Stimulated activated CD8-positive, alpha-beta memory T cell treated with anti-CD3 and anti-CD28 coated beads, Interleukin-4, amount 100 ng/mL, for 1 hour (primary cell): ENCODE measurements at places on chromosomes 1 and 21.

- no peak for DNase-seq
These were observed 267.0 kb downstream of the DNM3 start for GRCh38 chr1:172108161-172108893.

GRCh38 chr1:94004924-94005323 lies 95.7 kb upstream of the GCLM start:
- no peak for DNase-seq

DNA sequence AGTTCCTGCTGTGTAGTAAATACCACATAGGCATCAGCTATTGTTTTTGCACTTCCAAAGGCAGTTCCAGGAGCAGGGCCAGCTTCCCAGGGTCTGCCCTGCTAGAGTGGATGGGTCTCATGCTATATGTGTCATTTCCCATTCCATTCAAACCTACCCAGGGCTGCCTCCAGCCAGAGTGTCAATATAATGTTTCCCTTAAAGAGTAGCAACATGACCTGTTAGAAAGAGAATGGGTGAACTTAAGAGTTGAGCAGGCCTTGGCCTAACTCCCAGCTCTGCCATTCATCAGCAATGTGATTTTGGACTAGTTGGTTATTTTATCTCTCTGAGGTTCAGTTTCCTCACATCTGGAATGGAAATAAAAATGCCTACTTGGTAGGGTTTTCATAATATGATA lies 44.9 kb downstream of the RAB3B start:
- DNase-seq: no peak

- DNase-seq: peak; percentile 26
These were observed at the start of gene FASLG for GRCh38 chr1:172658871-172659453. FASLG (plus strand) TSS chr1:172659103; CDS start chr1:172659202, 99 bp downstream.

DNA sequence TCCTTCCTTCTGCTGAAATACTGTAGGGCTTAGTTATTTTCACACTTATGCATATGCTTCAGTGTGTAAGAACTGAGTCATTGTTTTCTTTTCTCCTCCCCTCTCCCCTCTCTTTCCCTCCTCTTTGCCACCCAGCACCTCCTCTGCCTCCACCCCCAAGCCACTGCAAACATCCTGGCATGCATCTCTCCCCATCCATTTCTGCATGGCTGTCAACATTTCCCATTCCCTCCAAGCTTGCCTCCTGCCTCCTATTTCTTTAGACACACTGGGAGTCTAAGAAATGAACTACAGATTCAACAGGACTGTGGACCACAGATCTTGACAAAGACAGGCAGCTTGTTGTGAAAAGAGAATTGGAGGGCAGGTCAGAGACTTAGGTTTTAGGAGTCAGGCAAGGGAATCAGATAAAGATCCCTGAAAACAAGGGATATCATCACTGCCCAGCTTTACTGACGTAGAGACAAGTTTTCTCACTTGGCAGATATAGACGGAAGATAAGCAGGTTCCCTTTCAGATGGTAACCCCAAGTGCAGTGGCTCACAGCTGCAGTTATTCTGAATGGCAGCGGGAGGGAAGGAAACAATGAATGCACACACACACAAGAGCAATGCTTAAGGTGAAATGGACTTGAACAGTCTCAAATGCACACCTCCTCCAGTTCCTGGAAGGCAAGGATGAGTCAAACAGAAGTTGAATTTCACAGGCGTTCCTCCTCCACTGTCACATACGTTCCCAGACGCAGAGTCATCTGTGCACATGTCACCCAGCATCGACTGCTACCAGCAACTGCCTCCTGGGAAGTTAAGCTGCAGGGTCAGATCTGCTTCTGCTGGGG lies 56.1 kb downstream of the HIVEP3 start:
- DNase-seq: no peak

DNA sequence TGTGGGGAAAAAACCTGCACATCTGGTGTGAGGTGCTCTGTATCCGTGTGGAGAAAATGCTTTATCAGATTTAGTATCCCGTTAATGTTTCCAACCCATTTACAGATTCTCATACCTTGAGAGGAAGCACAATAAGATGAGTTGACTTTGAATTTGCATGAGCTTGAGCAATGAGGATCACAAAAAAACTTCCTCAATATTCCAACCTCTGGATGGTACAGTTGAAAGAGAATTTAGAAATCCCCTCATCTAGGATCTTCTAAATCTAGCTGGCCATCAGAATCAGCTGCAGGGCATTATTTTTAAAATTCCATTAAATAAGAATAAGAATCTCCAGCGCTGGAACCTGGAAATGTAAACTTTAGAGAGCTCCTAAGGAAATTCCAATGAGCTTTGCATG lies 82.5 kb upstream of the NR5A2 start:
- no peak for DNase-seq

- no peak for DNase-seq
These were observed 122.2 kb downstream of the RUNX1 start for GRCh38 chr21:34926803-34927467.

DNA sequence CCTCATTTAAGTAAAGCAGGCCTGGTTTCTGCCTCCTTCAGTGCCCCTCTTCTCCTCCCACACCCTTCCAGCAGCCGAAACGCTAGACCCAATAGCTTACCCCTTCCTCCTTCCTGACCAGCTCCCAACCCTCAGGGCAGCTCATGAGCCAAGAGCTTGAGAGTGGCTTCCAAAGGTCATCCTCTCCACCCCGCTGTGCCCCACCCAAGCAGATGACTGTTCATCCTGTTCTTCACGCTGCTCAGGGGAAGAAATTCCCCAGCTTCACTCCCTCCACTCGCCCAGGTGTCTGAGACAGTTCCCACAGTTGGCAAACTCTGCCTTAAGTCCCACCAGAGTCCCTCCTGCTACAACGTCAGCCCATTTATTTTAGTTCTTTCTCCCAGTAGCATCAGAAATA lies 23.4 kb downstream of the ARHGEF19 start:
- DNase-seq: no peak

GRCh38 chr1:29793101-29793546 lies 556.8 kb downstream of the PTPRU start:
- DNase-seq: no peak

DNA sequence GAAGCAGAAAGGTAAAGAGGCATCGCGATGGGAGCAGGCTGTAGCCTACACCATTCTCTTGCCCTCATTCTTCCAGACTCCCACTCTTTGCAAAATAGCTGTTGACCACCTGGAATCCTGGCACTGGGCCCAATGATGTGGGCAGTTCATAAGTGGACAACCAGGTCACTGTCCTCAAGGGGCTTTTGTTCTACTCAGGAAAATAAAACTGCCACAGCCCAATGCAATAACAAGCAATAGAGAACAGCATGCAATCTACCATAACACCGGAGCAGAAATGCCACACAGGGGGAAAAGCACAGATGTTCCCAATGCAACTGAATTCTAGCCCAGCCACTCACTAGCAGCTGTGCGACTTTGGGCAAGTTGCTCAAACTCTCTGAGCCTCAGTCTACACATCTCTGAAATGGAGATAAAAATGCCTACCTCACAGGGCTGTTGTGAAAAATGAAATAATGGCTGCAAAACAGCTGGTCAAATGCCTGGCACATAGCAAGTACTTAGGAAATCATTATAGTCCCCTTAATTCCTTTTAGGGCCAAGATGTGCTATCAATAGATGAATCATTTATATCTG lies 56.7 kb downstream of the NENF start:
- DNase-seq: no peak

GRCh38 chr1:60271041-60271440 lies 197.5 kb upstream of the C1orf87 start:
- no peak for DNase-seq

DNA sequence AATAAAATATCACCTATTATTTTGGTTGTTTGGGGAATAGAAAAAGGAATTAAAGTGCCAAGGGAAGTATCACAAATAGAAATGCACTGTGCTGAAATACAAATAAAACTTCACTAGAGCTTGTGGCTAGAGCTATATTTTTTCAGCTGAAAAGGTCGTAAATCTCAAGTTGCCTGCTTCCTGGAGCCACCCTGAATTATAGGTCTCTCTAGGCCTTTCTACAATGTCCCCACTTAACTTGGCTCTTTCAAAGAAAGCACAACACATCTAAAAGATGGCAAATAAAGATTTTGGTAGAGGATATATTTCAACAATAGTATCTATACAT lies 5.0 kb upstream of the RNF2 start:
- DNase-seq: no peak
